ENCODE measurements at places on chromosomes 1 and 21.
A peak's percentile ranks its signal among the peaks of the same experiment; 100 is the strongest.

GRCh38 chr1:145961425-145962156, 2.8 kb downstream of the ANKRD34A start:
- DNase-seq = peak; percentile 55

DNA sequence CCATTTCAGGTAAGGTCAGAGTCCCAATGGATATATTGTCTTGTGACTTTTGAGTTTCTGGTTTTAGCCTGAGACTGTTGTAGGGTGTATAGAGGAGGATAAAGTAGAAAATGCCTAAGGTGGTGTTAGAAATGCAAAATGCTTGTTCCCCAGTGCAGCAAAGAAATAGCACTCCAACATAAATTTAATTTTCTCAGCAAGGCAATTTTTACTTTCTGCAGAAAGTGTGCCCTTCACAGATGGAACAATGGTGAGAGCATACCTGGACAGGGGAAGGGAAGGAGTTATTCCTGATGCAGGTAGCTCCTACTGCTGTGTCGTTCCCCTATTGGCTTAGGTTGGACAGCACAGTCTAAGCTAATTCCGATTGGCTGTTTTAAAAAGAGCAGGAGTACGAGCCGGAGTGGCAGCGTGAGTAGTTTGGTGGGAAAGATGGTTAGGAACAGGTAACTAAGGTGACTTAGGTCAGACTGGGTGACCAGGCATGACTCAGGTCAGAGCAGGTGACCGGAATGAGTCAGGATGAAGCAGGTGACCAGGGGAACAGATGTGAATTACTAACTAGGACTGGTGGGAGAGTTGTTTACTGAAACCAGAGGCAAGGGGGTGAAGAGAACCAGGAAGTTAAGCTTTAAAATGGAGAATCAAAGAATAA, 21.5 kb downstream of the SPATA45 start:
- no peak for DNase-seq

GRCh38 chr1:234262754-234263105, 110.5 kb upstream of the COA6 start:
- no peak for DNase-seq

DNA sequence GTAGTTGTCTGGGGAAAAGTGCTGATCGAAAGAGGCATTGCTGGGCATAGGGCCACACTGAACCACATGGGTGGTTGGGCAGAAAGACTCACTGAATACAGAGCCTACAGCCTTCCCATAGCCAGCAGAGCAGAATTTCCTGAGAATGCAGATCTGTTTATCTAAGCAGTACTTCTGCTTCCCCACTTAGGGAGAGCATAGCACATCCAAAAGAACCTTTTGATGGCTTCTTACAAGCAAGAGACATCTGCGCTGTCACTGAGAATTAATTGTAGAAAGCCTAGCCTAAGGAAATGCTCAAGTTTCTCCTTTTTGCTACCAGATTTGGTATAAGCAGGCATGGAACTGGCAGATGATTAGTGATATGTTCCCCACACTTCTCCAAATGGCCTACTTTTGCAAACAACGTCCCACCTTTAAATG, 13.0 kb upstream of the KLHDC8A start:
- no peak for DNase-seq

- no peak for DNase-seq
These were observed 550 bp downstream of the TMPRSS3 start for GRCh38 chr21:42395302-42395701.

DNA sequence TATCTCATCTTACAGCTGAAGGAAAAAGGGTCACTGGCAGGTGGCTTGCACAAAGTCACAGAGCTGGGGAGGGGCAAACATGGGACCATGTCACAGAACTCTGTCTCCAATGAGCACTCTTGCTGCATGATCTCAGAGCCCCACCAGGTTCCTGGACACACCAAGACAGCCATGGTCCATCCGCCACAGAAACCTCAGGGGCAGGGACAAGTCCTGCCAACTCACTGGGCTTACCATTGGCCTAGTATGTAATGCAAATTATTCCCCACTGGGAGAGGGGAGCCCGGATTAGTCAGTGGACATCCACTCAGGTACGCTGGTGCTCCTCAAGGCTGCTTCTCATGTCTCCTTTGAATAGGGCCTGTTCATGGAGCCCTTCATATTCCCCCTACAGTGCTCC, 14.2 kb downstream of the S100A7A start:
- no peak for DNase-seq

- no peak for DNase-seq
These were observed 1.0 kb downstream of the PRDX6 start for GRCh38 chr1:173478094-173478674.

GRCh38 chr1:195326325-195326724, 1281.9 kb downstream of the KCNT2 start:
- no peak for DNase-seq

DNA sequence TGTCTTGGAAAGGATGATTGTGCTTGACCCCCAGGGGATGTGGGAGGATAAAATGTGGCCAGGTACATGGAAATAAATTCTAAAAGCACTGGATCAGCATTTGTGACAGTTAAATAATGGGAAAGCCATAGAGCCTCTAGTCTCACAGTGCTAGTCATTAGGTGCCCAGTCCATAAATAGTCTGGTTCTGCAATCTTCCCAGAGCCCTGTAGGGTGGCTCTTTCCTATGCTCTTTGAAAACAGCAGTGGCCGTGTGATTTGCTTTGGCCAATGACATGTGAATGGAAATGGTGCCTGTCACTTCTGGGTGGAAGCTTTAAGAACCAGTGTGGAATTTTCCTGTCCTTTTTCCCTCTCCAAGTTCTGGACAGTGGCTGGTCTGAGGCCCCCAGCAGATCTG, 113.2 kb downstream of the TRABD2B start:
- no peak for DNase-seq
